T-cell (primary cell): ENCODE measurements at places on chromosomes 12 and 14.

DNA sequence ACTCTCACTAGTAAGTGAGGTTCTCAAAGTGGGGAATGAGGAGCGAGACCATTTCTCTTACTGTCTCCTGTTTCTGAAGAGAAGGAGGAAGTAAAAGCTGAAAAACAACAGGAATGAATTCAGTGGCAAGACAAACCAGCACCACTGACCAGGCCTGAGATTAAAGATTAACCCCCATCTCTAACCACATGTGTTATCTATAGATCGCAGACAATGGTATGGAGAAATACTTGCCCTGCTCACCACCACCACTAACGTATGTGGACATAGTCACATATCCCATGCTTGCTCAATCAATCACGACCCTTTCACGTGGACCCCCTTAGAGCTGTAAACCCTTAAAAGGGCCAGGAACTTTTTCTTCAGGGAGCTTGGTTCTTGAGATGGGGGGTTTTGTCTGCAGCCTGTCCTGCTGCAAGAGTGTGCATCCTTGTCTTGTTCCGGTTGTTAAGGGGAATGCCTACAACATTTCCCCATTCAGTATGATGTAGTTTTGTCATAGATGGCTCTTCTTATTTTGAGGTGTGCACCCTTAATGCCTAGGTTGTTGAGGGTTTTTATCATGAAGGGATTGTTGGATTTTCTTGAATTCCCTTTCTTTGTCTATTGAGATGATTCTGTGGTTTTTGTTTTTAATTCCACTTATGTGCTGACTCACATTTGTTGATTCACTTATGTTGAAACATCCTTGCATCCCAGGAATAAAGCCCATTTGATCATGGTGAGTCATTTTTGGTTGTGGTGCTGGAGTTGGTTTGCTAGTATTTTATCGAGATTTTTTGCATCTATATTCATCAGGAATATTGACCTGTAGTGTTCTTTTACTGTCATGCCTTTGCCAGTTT lies 698.8 kb upstream of the LMO3 start:
- no peak for DNase-seq

GRCh38 chr12:103558879-103559278 lies 28.2 kb upstream of the STAB2 start:
- no peak for DNase-seq

- no peak for DNase-seq
These were observed 1.3 kb downstream of the MDGA2 start for GRCh38 chr14:47674148-47674542.

GRCh38 chr14:21921453-21921852 lies 247.8 kb upstream of the OR4E1 start:
- no peak for DNase-seq

GRCh38 chr12:122243965-122244364 lies 18.1 kb upstream of the DIABLO start:
- peak; percentile 26 for DNase-seq

DNA sequence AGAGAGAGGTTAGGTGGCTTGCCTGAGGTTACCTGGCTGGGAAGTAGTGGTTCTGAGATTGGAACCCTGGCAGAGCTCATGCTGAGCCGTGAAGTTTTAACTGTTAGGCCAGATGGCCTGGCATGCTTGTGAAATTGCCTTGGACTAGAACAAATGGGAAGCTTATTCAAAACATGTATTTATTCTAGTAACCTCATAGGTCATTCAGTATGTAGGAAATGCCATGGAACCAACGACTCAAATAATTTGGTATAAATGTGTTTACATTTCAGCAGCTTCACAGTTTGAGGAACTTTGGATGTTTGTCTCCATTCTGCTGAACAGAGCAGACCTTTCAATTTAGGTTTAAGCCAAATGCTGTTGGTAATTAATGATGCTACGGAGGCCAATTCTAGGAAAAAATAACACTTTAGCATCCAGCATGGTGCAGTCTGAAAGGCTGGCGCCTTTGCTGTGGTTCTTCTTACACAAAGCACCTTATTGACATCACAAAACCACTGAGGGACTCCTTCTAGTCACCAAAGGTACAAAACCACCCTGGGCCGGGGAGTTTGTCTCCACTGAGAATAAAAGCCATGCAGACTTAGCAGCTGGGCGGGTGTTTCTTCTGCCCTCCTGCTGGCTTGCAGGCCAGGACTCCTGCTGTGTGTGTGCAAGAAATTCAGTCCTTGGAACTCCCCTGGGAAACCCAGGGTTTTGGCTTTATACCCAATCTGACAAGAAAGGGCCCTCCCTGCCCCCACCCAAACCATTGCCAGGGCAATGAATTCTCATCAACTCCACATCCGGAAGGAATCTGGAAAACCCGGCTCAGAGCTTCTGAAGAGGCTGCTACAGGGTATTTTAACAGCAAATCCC lies 64.2 kb downstream of the ELK3 start:
- peak; percentile 32 for DNase-seq

DNA sequence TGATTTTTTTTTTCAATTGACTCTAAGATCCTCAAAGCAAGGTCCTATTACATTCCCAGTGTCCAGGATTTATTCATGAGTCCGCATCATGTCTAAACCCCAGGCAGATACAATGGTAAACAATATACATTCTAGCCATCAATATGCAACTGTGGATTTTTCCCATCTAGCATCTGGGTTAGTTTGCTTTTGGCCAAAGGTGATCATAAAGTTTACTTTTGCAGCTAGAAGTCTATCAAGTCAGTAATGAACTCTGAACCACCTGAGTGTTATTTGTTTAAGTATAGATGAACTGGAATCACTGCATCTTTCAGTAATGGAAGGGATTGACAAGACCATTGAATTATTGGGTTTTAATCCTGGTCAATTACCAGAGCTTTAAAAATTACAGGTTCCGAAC lies 80.8 kb downstream of the STON2 start:
- no peak for DNase-seq

DNA sequence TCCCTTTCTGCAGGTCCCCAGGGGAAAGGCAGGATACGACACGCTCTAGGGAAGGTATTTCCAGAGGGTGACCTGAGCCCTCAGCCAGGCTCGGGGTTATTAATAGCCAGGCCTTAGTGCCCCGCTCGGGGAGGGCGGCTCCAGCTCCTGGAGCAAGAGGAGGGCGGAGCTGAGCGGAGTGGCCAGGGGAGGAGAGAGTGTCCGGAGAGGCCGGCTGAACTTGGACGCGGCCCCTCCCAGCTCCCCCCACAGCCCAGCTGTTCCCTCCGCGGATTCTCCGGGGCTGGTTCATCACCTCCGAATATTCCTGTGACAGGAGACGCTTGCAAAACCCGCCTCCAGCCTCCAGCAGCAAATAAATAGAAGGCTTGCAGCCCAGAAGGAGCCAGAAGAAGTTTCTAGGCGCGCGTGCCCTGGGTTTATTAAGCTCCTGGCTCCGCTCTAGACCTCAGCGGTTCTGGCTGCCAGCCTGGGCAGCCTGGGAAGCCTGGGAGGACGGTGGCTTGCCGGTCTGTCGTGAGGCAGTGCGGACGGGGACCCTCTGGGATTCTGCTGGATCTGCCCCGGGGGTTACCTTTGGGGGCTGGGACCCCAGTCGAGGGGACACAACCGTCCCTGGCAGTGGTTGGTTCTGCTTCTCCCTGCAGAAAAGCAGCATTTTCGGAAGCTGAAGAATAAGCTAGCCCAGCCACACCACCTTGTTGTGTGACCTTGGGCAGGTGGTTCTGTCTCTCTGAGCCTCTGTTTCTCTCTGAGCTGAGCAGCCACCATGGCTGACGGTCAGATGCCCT lies at the start of gene HSPB8:
Gene HSPB8, plus strand, starts transcription at position 388 of the 791 bp plus-strand sequence. Its CDS starts 382 bp downstream, at position 770.
- DNase-seq: no peak

- no peak for DNase-seq
These were observed 82.6 kb downstream of the METTL25 start for GRCh38 chr12:82440885-82441284.

DNA sequence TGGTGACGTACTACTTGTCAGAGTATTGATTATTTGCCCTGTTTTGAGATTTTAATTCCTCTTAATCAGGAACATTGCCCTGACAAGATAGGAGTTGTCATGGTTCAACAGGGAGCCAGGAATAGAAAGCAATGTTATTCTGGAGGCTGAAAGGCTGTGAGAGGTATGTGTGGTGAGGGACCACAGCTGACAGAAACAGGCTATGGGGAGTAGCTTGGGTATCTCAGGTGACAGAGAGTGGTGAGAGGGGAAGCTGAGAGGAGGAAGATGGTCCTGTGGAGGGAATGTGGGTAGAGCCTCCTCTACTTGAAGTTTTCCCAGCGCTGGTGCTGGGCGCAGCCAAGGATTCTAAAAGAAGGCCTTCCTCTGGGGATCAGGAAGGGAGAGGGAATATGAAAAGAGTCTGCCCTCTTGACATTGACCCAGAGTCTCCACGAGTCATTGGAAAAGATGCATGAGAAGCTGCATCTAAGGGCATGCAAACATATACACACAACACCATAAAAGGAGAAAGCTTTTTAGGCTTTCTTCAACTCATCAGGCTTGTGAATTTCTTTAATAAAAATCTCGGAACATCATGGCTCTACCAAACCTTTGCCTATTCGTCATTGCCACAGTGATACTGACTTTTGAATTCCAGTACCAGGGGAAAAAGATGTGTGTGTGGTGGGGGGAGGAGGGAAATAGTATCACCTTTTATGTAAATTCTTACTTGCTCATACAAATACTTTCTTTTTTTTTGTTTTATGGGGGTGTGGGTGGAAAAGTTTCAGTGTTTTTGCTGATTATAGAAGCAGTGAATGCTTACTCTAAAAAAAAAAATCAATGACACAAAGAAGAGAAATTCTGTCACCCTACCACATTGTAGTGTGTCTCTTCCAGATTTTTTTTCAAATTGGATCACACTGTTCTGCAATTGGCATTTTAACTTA lies 39.9 kb upstream of the DHRS7 start:
- DNase-seq: no peak
